ENCODE measurements at places on chromosomes 11 and 22. TPM values are rescaled to one million over a fixed set of nuclear protein-coding genes. Genes with fewer than 3 reads are reported as not detected.

FCHSD2 gene
- total RNA-seq = 16.4 TPM

POLD4 gene
- total RNA-seq = 48.5 TPM

OR10D3 gene
- total RNA-seq = not detected

SF1 gene
- total RNA-seq = 221 TPM

KCTD14 gene
- total RNA-seq = 4.5 TPM

PKNOX2 gene
- total RNA-seq = 1.4 TPM

- DNase-seq = no peak
Observed at GRCh38 chr11:5297721-5298323, 3.9 kb downstream of the OR51B4 start.

- no peak for DNase-seq
Observed at GRCh38 chr11:99316776-99317520, 296.2 kb downstream of the CNTN5 start.

- DNase-seq = no peak
Observed at GRCh38 chr22:34508797-34509196, 557.2 kb upstream of the ISX start.

- no peak for DNase-seq
Observed at GRCh38 chr11:113954235-113954634, 20.7 kb upstream of the HTR3A start.
